ENCODE measurements at places on chromosomes 13 and 19.

GRCh38 chr13:37375724-37376123 is 222.8 kb downstream of the POSTN start:
- no peak for DNase-seq

- DNase-seq, result no peak
Observed at GRCh38 chr13:77918391-77919245, at the start of gene EDNRB. TSS of gene EDNRB (minus strand) at chr13:77918831. CDS start at chr13:77918573, 258 bp downstream.

DNA sequence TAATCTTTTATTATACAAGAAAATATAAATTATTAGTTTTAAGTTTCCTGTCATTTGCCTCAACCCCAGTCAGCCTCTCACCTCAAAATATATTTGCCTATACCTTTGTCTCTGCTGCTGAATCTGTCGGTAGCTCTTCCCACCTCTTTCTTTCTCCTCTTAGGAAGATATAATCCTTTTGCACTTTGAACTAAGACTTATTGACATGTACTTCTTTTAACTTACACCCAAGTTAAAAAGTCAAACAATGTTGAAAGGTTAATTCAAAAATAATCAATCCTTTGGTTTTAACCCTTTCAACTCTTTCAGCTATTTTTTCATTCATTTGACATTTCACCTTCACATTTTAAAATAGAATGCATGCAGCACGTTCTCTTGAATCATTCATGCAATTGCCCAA is 9.0 kb upstream of the KL start:
- no peak for DNase-seq

- DNase-seq, result peak; percentile 48
Observed at GRCh38 chr13:49304763-49305700, 57.3 kb downstream of the CDADC1 start.

DNA sequence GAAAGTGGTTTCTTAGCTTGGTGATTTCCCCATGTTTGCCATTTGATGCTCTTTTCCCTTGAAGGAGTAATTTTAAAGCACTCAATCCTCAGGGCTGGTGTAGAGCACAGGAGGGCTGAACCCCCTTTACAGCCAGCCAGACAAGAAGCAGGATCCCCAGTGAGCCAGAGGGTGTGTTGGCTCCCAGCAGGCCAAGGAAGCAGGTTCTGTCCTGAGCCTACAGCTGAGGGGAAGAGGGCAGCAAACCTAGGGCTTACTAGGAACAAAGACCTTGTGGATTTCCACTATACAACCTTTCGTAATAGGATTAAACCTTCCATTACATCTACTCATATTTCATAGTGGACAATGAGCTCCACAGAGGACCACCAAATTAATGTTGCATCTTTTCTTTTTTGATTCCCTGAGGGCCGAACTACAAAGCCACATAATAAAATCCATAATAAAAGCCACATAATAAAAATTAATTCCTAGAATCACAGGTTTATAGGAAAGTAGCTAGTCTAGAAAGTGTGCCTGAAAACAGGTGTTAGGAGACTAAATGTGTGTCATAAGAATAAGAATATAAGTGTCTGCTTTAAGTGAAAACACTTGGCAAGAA is 300.2 kb downstream of the DCLK1 start:
- DNase-seq, result no peak

GRCh38 chr13:19586904-19587634 is 25.7 kb upstream of the TPTE2 start:
- DNase-seq, result no peak

GRCh38 chr19:47512948-47513319 is 1.9 kb downstream of the NAPA start:
- DNase-seq, result no peak

- DNase-seq, result no peak
Observed at GRCh38 chr13:46359714-46360113, 27.3 kb downstream of the RUBCNL start.

DNA sequence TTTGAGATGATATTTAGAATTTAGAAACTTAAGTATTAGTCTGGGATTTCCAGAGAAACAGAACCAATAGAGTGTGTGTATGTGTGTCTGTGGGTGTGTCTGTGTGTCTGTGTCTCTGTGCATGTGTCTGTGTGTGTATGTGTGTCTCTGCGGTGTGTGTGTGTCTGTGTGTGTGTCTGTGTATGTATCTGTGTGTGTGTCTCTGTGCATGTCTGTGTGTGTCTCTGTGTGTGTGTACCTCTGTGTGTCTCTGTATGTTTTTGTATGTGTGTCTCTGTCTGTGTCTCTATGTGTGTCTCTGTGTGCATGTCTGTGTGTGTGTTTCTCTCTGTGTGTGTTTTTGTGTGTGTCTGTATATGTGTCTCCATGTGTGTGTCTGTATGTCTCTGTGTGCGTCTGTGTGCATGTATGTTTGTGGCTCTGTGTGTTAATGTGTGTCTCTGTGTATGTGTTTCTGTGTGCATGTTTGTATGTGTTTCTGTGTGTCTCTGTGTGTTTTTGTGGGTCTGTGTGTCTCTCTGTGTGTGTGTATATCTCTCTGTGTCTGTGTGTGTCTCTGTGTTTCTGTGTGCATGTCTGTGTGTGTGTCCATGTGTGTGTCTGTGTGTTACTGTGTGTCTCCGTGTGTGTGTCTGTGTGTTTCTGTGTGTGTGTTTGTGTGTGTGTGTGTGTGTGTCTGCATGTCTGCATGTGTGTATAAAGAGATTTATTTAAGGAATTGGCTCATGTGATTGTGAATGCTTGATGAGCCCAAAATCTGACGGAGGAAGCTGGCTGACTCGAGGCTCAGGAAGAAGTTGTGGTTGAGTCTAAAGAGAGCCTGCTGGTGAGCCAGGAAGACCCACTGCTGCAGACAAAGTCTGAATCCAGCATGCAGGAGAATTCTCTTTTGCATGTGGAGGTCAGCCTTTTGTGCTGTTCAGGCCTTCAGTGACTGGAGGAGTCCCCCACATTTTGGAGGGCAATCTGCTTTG is 22.2 kb downstream of the GPR42 start:
- no peak for DNase-seq

DNA sequence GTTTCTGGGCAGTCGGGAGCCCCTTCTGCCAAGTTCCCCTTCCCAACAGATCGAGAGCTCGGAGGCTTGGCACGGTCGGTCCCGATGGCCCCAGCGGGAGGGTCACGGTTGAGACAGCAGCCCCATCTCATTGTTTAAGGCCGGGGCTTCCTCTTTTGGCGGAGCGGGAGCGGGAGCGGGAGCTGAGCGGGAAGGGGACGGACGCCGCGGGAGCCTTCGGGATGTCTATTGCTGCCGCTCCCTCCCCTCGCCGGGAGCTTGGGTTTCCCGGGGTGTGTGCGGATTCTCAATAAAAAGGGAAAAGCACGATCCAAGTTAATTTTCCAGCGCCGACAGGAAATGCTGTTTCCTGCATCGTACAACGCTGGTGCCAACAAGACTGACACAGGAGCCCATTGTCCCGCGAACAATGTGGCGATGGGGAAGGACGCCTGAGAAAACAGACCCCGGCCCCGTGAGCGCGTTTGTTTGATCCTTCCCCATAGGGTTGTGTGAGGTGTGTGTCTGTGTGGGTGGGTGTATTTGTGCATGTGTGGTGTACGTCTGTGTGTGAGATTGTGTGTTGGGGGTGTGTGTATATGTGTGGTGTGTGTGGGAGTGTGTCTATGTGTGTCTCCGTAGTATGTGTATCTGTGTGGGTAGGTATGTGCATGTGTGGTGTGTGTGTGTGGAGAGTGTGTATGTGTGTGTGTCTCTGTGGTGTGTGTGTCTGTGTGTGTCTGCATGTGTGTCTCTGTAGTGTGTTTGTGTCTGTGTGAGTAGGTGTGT is 36.3 kb upstream of the FLT1 start:
- DNase-seq, result peak; percentile 9

DNA sequence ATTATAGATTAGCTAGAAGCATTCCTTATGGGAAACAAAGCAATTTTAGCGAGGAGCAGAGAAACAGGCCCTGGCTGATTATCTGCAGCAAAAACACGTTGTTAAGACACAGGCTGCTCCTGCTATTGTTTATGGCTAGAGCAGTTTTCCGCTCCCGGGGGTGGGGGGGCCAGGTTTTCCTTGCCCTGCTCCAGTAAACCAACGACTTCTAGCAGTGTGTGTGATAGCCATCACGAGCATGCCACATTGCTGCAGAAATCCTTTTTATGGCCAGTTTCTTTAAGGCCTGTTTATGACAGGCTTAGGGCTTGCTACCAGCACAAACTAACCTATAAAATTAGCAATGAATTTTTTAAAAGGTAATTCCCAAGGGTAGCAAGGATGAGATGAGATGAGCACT is 18.4 kb upstream of the IL17D start:
- DNase-seq, result no peak

DNA sequence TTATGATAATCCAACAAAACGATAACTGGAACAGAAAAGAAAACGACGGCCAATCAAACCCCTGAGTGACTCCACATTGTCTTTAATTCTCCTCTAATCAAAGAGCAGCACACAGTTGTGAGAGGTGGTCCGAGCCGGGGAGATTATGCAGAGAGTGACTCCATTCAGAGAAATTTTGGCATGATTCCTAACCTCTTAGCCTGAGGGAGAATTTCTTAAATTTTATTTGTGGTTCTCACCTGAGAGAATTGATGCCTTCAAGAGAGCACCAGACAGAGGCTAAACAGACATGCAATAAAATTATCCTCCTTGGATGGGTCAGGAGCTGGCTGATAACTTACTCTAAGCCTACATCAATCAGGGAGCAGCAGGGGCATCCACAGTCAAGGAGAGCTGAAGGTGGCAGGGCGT is 310.0 kb upstream of the KLF12 start:
- DNase-seq, result no peak

- DNase-seq, result no peak
Observed at GRCh38 chr13:83907196-83907989, 25.1 kb upstream of the SLITRK1 start.

DNA sequence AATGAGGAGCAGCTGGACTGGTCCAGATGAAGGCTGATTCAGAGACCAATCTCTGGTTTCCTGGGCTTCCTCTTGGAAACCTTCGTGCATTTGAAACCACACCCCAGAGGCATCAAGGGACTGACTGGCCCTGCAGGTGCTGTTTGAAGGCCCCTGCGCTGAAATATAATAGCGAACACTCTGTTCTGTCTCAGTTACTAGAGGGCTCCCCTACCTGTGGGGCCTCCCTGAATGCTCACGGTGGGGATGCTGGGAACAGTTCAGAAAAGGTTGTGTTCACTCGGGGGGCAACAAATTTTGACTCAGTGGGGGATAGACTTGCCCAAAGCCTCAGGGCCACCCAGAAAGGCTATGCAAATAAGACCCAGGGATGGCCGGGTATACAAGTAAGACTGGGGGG is 6.4 kb downstream of the CCDC8 start:
- DNase-seq, result peak; percentile 54

- DNase-seq, result no peak
Observed at GRCh38 chr13:83941701-83942335, 59.5 kb upstream of the SLITRK1 start.

DNA sequence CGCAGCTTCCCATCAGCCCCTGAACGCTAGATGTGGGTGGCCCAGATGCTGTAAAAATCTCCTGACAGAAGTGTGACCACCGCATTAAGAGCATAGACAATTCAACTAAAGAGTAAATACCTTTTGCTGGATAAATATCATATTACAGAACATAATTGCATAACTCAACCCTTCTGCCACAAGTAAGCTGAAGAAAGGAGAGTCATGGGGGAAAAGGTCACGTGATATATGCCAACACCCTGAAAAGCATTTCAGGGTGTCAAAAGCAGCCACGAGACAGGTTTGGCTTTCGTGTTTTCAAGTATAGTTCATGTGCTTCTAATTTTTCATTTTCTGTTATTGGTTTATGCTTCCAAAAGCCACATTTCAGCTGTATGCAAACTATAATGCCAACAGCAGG is 71.3 kb downstream of the LHFPL6 start:
- no peak for DNase-seq

DNA sequence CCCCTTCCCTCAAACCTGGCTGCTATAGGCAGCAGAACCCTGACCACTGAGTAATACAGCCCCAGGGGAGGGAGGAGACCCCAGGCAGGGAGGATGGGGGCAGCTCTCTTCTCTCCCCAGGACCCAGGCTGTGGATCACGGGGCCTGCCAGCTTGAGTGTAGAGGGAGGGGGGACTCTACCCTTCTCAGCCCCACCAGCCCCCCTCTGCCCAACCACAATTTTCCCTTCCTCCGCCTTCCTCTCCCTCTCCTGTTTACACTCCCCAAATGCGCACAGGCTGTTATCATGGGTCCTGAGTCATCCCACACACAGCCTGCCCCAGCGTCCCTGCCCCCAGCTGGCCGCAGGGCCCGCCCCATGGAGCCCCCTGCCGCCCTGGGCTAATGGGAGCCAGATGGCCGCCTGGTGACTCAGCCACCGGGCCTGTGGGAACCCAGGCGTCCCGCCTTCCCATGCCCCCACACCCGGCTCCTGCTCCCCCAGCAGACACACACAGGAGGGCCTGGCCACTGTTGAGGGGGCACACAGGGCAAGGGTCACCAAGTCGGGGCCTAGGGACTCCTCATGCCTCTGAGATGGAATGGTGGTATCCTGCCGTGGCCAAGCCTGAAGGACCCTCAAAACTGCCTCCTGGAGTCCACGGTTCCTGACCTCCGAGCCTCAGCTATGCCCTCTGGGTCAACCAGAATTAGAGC is 13.6 kb downstream of the CCDC97 start:
- no peak for DNase-seq

- no peak for DNase-seq
Observed at GRCh38 chr19:18899624-18900560, 3.9 kb upstream of the CERS1 start.

DNA sequence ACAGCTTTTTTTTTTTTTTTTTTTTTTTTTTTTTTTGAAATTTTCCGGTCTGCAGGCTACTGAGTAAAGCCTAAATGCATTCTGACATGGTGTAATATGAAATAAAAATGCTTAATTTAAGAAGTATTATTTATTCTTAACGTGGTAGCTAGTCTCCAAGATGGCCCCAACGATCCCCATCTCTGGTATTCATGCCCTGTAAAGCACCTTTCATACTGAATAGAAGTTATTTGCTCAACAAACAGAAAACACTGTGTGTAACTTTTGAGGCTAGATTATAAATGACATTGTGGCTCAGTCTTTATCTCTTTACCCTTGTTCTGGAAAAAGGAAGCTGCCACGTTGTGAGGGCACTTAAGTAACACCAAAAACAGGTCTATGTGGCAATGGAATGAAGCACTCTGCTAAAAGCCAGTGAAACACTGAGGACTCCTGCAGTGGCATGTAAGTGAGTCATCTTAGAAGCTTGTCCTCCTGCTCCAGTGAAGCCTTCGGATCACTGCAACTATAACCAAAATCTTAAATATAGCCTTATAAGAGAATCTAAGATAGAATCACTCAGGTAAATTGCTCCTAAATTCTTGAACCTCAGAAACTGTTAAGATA is 128.7 kb downstream of the UGGT2 start:
- DNase-seq, result no peak
